OCI-M1 (cell line): ENCODE measurements at places on chromosomes 2 and 18.

GRCh38 chr2:225270861-225271260, 128.6 kb upstream of the NYAP2 start:
- peak; percentile 75 for DNase-seq

DNA sequence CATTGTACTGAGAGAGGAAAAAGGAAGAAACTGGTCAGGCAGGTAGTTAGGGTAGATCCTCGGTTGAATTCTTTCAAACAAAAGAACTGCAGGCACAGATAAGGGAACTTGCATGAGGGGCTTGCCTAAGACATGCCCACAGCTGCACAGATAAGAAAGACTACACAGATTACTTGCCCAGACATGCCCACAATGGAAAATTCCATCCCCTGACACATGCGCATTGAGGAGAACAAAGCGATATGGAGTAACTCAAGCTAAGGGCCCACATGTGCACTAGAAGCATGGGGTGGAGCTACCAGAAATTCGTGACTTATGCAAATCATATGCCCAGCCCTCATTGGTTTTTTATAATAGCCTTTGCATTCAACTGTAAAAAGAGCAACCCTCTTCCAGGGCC, 181.3 kb upstream of the ZNF521 start:
- peak; percentile 35 for DNase-seq

- DNase-seq = no peak
Observed at GRCh38 chr2:43025709-43026295, 200.6 kb downstream of the ZFP36L2 start.

- no peak for DNase-seq
Observed at GRCh38 chr2:240519396-240520129, 38.2 kb downstream of the ANKMY1 start.

- no peak for DNase-seq
Observed at GRCh38 chr18:45136381-45137086, 455.8 kb downstream of the SETBP1 start.

GRCh38 chr2:241983571-241984270, 114.2 kb downstream of the RTP5 start:
- no peak for DNase-seq

- DNase-seq = no peak
Observed at GRCh38 chr2:10765461-10765860, 44.0 kb downstream of the ATP6V1C2 start.

DNA sequence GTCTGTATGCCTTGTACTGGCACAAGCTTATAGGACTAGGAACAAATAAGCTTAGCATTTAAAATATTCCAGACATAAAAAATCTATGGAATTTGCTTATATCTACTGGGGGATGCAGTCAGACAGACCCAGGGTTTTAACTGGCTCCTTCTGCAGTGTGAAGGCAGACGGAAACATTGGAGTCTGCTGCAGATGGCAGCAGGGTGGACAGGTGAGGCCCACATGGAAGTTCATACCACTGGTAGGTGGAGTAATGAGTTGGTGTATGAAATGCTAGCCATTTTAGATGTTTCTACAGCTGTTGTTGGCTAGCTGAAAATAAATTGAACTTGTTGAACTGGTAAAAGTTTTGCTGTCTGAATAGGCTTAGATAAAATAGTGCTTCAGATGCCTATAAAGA, 17.7 kb downstream of the SPTBN1 start:
- DNase-seq = no peak

DNA sequence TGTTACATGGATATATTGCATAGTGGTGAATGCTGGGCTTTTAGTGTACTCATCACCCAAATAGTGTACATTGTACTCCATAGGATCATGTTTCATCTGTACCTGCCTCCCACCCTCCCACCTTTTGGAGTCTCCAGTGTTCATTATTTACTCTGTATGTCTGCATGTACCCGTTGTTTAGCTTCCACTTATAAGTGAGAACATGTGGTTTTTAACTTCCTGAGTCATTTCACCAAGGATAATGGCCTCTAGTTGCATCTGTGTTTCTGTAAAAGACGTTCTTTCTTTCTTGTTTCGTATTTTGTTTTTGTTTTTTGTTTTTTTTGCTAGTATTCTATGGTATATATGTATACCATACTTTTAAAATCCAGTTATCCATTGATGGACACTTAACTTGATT, 107.5 kb downstream of the MSTN start:
- DNase-seq = no peak

DNA sequence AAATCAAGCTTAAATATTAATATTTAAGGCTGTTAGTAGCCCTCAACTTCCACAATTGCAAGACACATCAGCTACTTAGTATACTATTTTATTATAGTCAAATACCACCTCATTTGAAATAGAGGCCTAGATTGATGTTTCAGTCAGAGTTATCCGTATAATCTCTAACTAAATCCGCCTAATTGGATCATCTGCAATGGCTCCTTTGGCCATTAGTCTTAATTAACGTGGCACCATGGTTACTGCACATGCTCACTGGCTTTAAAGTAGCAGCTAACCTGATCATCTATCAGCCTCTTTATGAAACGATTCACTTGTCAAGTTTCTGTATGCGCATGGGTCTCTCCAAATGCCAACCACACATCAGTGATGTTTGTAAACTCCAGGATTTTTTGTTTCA, 112.3 kb downstream of the COLEC12 start:
- no peak for DNase-seq

DNA sequence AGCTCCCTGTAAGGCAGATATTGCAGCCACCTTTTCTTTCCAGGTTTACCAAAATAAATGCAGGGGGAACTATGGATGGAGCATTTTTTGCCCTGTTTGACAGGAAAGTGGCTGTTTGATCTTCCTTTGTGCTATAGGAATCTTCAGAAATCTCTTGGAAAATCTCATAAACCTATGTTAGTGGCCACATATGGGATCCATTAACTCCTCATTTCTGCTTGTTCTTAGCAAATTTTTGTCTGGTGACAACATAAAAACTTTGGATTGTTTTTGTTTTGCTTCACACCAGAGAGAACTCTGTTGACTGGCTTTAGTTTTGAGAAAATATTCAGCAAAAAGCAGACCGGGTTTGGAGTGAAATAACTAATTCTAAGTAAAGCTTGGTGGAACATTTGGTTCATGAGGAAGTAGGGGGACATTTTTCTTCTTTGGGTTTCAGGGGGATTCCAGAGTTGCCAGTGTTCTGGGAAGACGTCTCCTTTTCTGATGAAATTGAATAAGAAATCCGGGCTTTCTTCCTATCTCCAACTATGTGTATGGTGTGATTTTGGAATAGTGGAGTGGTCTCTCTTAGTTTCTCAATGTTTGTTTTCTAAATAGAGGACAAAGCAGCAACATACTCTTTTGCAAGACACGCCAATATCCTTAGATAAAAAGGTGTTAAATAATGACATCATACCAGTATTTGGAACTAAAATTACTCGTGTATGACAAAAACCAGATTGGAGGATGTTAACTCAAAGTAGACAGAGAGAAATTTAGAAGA, 174.4 kb downstream of the ICOS start:
- DNase-seq = no peak

- no peak for DNase-seq
Observed at GRCh38 chr2:102489646-102490045, 16.6 kb downstream of the SLC9A4 start.

GRCh38 chr2:63432373-63432772, 155.9 kb downstream of the WDPCP start:
- DNase-seq = peak; percentile 7

- no peak for DNase-seq
Observed at GRCh38 chr2:241228081-241228859, 39.8 kb downstream of the ANO7 start.

- peak; percentile 15 for DNase-seq
Observed at GRCh38 chr18:6929370-6930102, 188.1 kb downstream of the LAMA1 start.

DNA sequence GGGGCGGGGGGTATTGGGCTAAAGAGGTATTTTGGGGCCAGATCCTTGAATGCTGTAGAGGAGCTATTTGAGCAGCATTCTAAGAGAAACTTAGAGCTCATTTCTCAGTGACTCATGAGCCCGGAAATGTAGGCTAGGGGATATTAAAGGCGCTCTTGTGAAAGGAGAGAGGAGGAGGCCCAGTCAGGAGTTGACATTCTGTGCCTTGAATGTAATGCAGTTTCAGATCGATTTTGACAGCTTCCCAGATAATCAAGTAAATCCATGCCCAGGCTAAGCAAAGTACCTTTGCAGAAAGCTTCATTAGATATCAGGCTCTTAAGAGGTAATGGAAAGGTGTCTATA, 1.5 kb downstream of the CAB39 start:
- DNase-seq = peak; percentile 87

DNA sequence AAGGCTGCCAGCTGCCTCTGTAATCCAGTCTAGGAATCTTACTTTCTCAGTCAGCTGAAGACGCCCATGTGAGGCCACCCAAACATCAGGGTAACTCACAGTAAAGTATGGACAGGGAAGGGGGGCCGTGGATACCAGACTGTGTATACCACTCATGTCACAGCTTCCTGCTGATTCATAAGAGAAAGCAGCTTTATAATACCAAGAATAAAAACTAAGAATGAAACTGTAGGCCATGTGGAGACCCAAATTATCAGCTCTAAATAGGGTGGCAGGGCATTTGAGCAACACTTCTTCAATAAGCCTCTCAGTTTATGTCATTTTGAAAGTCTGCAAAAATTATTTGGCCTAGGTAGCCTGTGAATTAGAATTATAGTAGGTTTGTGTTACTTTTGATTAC, 115.0 kb upstream of the CDCA7 start:
- no peak for DNase-seq

GRCh38 chr18:2448565-2449151, 122.6 kb downstream of the METTL4 start:
- peak; percentile 76 for DNase-seq

- peak; percentile 2 for DNase-seq
Observed at GRCh38 chr2:67240507-67240906, 156.6 kb upstream of the ETAA1 start.
